ENCODE measurements at places on chromosomes 4 and X.

DNA sequence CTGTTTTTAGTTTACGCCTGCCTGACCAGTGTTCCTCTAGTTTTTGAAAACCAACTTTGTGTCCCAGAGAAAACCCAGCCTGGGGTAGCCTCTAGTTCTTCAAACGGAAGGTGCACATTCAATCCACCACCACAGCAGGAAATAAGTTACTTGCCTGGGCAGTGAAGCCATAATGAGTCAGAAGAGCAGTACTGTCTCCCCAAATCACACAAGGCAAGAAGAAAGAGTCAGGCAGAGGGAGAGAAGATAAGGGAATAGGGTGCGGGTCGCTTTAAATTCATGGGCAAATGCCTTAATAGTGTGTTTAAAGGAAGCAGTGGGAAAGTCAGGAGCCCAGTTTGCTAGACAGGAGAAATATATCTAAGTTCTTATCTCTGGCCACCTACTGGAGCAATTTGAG, 333.8 kb upstream of the GRIA3 start:
- no peaks in the 10 kb centered on the region for H3K4me1 ChIP-seq
- H3K36me3 ChIP-seq: no peaks in the 10 kb centered on the region
- H3K27me3 ChIP-seq: no peaks in the 10 kb centered on the region
- H3K27ac ChIP-seq: no peak overlapping the region
- no peak for DNase-seq

- no peaks in the 10 kb centered on the region for H3K27me3 ChIP-seq
- no peaks in the 10 kb centered on the region for H3K4me1 ChIP-seq
- no peak for DNase-seq
- no peaks in the 10 kb centered on the region for H3K36me3 ChIP-seq
- H3K4me3 ChIP-seq: no peak overlapping the region
Observed at GRCh38 chrX:20361890-20362262, 95.2 kb upstream of the RPS6KA3 start.

DNA sequence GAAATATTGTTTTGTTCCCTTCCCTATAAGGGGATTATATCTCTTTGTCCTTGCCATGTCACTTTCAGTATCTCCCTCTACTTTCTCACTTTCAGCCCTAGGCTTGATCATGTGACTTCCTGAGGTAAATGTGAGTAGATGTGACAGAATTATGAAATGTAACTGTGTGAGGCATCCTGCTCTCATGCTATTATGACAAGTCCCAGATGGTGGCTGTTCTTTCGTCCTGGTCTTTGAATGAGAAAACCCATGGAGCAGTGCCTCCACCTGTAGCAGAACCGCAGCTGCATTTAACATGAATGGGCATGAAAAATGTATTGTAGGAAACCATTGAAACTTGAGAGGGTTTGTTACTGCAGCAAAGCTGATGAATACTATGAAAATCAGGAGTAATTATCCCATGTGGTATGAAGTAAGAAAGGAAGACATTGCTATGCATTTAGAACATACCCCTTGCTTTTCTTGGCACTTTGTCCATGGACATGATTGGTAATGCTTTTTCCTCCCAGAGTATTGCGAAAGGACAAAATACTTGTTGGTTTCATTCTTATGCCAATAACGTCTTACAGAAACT, 202.2 kb upstream of the GPRIN3 start:
- peaks cover 15% of the 10 kb centered on the region for H3K4me1 ChIP-seq
- peaks cover 3% of the 10 kb centered on the region for H3K36me3 ChIP-seq
- H3K27me3 ChIP-seq: peaks cover 38% of the 10 kb centered on the region
- no peak overlapping the region for H3K27ac ChIP-seq
- H3K4me3 ChIP-seq: no peak overlapping the region

- peaks cover 13% of the 10 kb centered on the region for H3K27me3 ChIP-seq
- no peak overlapping the region for H3K27ac ChIP-seq
- peaks cover 3% of the 10 kb centered on the region for H3K4me1 ChIP-seq
- H3K36me3 ChIP-seq: no peaks in the 10 kb centered on the region
Observed at GRCh38 chr4:24607334-24607733, 23.0 kb upstream of the DHX15 start.

GRCh38 chr4:161522031-161522430, 641.8 kb downstream of the FSTL5 start:
- DNase-seq: no peak
- no peaks in the 10 kb centered on the region for H3K36me3 ChIP-seq
- no peaks in the 10 kb centered on the region for H3K27me3 ChIP-seq
- H3K4me3 ChIP-seq: no peak overlapping the region

DNA sequence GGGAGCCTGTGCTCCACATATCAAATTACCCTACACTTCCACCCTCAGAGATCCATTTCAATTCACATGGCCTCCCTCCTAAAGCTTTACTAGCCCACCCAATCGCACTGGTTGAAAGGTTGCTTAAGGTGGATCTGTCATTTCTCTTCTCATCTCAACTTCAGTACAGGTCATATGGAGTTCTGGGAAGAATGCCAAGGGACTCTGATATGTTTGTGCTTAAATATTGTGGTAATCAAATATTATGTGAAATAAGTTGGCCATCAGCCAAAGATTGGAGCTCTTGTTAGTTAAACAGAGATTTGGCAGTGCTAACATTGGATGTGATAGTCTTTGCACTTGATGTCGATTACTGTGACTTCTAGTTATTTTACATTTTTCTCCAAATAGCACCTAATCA, 20.5 kb downstream of the SEPTIN6 start:
- peaks cover 17% of the 10 kb centered on the region for H3K4me1 ChIP-seq
- H3K36me3 ChIP-seq: peaks cover 23% of the 10 kb centered on the region
- H3K27ac ChIP-seq: no peak overlapping the region
- DNase-seq: no peak

GRCh38 chr4:141659539-141659938, 23.2 kb downstream of the IL15 start:
- DNase-seq: no peak
- no peaks in the 10 kb centered on the region for H3K36me3 ChIP-seq
- H3K4me3 ChIP-seq: no peak overlapping the region
- H3K27me3 ChIP-seq: no peaks in the 10 kb centered on the region

DNA sequence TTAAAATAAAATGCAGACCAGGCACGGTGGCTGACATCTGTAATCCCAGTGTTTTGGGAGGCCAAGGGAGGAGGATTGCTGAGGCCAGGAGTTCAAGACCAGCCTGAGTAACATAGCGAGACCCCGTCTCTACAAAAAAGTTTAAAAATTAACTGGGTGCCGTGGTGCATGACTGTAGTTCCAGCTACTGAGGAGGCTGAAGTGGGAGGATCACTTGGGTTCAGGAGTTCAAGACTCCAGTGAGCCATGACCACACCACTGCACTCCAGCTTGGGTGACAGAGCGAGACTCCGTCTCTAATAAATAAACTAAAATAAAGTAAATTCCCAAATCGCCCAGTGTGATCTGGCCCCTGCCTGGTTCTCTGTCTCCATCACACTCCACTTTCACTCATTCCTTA, 43.7 kb downstream of the TENM3 start:
- no peak overlapping the region for H3K4me3 ChIP-seq
- DNase-seq: no peak

GRCh38 chr4:111281219-111281618, 658.3 kb upstream of the PITX2 start:
- H3K27ac ChIP-seq: no peak overlapping the region
- no peaks in the 10 kb centered on the region for H3K4me1 ChIP-seq
- no peak overlapping the region for H3K4me3 ChIP-seq

- H3K4me1 ChIP-seq: no peaks in the 10 kb centered on the region
- H3K36me3 ChIP-seq: no peaks in the 10 kb centered on the region
- peaks cover 2% of the 10 kb centered on the region for H3K27me3 ChIP-seq
- no peak overlapping the region for H3K27ac ChIP-seq
- no peak for DNase-seq
- no peak overlapping the region for H3K4me3 ChIP-seq
Observed at GRCh38 chr4:56086561-56086960, 137.8 kb downstream of the CEP135 start.

DNA sequence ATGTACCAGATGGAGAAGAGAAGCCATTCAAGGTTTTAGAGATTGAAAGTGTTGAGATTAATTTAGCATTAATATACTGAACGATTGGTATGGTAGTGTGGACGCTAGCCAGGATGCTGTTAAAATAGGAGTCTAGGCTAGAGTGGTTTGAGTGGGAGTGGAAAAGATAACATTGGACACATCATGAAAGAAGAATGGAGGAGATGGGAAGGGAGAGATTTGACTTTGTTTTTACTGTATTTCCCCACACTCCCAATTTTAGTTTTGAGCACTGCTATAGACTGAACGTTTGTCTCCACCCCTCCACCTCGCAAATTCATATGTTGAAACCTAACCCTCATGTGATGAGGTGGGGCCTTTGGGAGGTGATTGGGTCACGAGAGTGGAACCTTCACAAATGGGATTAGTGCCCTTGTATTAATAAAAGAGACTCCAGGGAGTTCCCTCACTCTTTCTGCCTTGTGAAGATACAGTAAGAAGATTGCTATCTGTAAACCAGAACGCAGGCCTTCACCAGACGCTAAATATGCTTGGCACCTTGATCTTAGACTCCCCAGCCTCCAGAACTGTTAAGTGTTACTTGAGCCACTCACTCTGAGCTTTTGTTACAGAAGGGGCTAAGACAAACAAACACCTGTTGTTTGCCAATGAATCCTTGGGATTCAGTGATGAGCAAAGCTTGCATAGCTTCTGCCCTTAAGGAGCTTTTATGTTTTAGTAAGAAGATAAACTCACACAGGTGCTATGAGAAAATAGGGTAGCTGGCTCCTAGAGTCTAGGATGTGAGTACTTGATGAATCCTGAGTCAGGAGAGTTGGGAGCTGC, 25.8 kb downstream of the USP9X start:
- H3K36me3 ChIP-seq: peaks cover 5% of the 10 kb centered on the region
- H3K27me3 ChIP-seq: no peaks in the 10 kb centered on the region
- H3K4me1 ChIP-seq: peaks cover 46% of the 10 kb centered on the region
- no peak for DNase-seq

GRCh38 chrX:107118322-107119147, at the start of gene RBM41:
Gene RBM41 (minus strand): TSS chrX:107118822. CDS start chrX:107118773, 49 bp downstream.
- H3K4me1 ChIP-seq: peaks cover 23% of the 10 kb centered on the region
- H3K36me3 ChIP-seq: peaks cover 38% of the 10 kb centered on the region
- H3K27me3 ChIP-seq: no peaks in the 10 kb centered on the region
- H3K27ac ChIP-seq: peak within 1 kb of the TSS; percentile 97

DNA sequence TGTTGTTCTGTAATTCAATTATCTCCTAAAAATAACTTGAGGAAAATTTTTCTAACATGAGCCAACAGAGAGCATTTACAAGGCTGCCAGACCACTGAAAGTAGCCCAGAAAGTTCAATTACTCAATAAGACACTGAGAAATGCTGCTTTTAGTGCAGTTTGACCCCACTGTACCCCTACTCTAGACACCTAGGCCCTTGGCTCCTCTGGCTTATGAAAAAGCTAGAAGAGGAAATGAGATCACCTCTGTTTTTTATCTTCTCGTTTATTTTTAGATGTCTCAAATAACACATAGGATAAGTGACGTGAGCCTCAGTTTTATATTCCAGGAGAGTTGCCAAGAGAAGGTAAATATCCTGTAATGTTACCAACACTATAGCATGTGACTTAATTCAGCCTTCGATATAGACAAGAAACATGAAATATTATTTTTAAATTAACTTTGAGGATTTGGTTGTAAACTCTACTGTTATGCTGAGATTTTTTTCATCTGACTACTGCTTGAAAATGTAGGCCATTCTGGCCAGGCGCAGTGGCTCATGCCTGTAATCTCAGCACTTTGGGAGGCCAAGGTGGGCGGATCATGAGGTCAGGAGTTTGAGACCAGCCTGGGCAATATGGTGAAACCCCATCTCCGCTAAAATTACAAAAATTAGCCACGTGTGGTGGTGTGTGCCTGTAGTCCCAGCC, 24.4 kb downstream of the TNIP3 start:
- DNase-seq: no peak
- peaks cover 33% of the 10 kb centered on the region for H3K36me3 ChIP-seq
- peak overlapping the region; percentile 26 for H3K4me3 ChIP-seq
- peak overlapping the region; percentile 78 for H3K27ac ChIP-seq
- peaks cover 45% of the 10 kb centered on the region for H3K4me1 ChIP-seq

- H3K27me3 ChIP-seq: no peaks in the 10 kb centered on the region
- no peak overlapping the region for H3K4me3 ChIP-seq
- H3K4me1 ChIP-seq: peaks cover 26% of the 10 kb centered on the region
- DNase-seq: no peak
Observed at GRCh38 chr4:7775396-7775795, 164.3 kb downstream of the AFAP1 start.

DNA sequence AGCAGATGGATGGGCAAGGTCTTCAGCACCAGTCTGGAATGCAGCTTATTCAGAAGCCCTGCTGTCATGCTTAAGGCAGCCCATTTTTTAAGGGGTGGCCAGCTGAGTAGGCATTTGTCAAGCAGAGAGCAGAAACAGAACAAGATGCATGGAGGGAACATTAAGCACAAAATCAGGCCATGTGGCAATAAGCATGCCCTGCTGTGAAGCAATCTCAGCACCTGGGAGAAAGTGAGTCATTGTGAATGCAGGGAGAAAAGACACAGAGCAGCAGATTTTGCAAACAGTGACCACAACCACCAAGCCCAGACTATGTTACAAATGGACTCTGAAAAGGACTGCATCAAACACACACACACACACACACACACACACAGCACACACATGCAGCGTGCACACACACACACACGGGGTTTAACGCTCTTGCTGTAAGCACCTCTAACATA, 94.1 kb upstream of the GALNT7 start:
- H3K27ac ChIP-seq: no peak overlapping the region
- no peaks in the 10 kb centered on the region for H3K36me3 ChIP-seq
- H3K4me1 ChIP-seq: no peaks in the 10 kb centered on the region
- no peak for DNase-seq
- no peak overlapping the region for H3K4me3 ChIP-seq
- no peaks in the 10 kb centered on the region for H3K27me3 ChIP-seq

- peaks cover 64% of the 10 kb centered on the region for H3K27me3 ChIP-seq
- peaks cover 5% of the 10 kb centered on the region for H3K4me1 ChIP-seq
- H3K4me3 ChIP-seq: no peak overlapping the region
- no peaks in the 10 kb centered on the region for H3K36me3 ChIP-seq
- H3K27ac ChIP-seq: no peak overlapping the region
Observed at GRCh38 chrX:137567682-137568232, 1.8 kb downstream of the ZIC3 start.

DNA sequence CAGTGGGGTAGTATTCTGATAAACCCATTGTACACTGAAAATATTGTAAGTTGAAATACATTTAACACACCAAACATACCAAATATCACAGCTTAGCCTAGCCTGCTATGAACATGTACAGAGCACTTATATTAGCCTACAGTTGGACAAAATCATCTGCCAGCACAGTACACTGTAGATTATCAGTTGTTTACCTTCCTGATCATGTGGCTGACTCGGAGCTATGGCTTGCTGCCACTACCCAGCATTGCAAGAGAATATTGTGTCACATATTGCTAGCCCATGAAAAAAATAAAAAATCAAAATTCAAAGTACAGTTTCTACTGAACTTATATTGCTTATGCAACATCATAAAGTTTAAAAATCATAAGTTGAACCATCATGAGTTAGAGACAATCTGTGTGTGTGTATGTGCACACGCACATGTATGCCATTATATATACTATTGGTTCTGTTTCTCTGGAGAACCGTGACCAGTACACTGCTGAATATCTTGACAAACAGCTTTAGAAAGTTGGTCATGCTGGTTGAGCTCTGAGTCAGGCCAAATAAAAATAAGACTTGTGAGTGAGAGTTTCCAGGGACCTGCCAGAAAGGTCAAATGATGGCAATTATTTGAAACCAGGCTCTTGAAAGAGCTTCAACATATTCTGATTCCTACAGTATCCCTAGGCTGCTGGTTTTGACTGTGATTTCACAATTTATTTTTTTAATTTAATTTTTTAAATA, 238.5 kb downstream of the PRR32 start:
- no peaks in the 10 kb centered on the region for H3K36me3 ChIP-seq
- no peaks in the 10 kb centered on the region for H3K27me3 ChIP-seq
- H3K27ac ChIP-seq: no peak overlapping the region
- H3K4me3 ChIP-seq: no peak overlapping the region

GRCh38 chr4:165926307-165926706, 53.3 kb downstream of the TLL1 start:
- no peaks in the 10 kb centered on the region for H3K27me3 ChIP-seq
- H3K36me3 ChIP-seq: no peaks in the 10 kb centered on the region
- no peak overlapping the region for H3K27ac ChIP-seq
- no peaks in the 10 kb centered on the region for H3K4me1 ChIP-seq

Data from activated CD4-positive, alpha-beta T cell treated with anti-CD3 and anti-CD28 coated beads, Interleukin-2, amount 10 ng/mL, durations not matched to agents 24 days and 14 days (primary cell).